ENCODE measurements at places on chromosomes 2 and 18.

DNA sequence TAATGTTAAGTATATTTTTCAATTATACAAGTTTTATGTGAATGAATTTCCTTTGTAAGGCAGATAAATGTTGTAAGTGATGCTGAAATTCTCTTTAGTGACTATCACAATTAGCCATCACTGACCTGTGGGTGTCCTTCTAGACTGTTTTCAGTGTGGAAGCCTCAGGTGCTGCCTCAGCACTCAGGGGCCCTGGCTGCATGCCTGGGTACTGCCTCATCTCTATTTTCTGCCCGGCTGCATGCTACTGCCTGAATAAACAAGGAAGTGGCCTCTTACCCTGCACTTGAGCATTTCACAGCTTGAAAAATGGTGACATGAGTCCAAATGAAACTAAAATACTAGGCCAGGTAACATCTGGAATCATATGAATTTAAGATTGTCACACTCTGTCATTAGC, 787.6 kb upstream of the SALL3 start:
- DNase-seq, result no peak

DNA sequence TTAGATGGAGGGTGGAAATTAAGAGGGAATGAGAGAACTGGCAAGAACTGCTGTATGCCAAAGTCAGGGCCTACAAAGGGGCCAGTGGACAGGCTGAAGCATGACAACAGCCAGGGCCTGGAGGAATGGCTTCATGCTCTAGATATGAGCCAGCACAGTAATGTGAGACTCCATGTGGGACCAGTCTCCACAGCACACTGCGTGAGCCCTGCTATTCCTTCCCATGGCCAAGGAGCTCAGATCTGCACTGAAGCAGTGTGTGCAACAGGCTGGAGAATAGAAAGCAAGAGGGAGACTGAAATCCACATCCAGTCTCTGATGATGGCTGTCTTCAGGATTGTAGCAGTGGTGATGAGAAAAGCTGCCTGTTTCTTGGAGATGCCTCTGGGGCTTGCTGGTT, 162.8 kb downstream of the TPGS2 start:
- DNase-seq, result no peak

GRCh38 chr2:273333-273732, 8.6 kb downstream of the ACP1 start:
- DNase-seq, result no peak

DNA sequence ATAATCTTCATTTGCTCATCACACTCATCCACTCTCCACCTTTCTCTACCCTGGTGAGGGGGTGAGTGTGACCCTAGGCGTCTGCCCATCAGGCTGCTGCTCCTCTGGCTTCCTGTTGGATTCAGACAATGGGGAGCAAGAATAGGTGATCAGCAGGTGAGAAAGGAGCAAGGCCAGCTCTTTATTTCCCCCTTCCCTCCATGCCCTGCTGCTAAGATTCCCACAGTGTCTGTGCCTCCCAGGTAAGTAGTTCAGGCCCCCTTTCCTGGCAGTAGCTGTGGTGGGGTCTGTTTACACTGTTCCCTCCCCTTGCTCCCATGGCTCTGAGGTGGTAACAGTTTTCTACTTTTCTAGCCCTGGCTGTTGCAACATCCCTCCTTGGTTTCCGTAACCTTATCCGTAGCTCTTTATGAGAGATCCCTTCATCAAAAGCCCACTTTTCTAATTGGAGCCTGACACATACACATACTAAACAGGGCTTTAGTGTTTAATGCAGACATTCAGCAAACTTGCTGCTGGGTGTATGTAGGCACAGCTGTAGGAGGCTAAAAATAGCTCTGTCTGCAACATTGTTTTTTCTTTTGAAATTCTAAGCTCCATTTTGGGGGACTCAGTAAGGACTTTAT, 27.5 kb downstream of the MAP2 start:
- no peak for DNase-seq

GRCh38 chr18:36568487-36568886, 260.3 kb downstream of the TPGS2 start:
- no peak for DNase-seq

- no peak for DNase-seq
Measured at GRCh38 chr2:84427235-84428138, 31.6 kb downstream of the SUCLG1 start.

DNA sequence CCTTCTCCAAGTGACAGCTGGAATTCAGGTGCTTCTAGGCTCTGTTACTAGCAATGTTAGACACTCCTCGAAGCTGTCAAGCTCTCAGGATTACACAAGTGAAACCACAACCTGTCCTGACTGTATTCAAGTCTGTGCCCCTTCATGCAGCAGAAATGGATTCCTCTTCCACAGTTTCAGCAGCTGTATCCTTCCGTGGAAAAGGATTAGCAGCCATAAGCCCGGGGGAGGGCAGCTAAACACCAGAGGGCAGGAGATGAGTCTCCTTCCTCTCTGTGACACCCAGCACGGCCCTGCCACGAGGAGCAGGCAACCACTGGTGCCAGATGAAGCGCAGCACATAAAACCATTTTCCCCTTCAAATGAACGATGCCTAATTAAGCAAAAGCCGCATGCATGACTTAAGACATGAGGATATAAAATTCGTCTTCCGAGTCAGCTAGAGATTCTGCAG, 1.2 kb downstream of the ST3GAL5 start:
- DNase-seq, result peak; percentile 47

DNA sequence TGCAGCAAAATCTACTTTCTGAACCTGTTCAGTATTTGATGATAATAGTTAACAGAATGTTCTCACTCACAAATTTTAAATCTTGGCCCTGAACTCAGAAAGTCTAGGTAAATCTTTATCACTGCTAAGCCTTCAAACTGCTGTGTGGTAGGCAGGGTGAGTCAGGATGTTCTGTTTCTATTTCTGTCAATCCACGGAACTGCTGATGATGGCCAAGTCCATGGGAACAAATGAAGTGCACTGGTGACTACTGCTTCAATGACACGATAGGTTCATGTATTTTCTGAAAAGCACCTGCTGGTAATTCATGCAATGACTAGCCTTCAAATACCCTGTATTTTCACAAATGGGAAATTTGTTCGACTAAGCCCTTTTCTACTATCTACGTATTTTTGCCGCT, 14.2 kb downstream of the NIFK start:
- DNase-seq, result no peak

DNA sequence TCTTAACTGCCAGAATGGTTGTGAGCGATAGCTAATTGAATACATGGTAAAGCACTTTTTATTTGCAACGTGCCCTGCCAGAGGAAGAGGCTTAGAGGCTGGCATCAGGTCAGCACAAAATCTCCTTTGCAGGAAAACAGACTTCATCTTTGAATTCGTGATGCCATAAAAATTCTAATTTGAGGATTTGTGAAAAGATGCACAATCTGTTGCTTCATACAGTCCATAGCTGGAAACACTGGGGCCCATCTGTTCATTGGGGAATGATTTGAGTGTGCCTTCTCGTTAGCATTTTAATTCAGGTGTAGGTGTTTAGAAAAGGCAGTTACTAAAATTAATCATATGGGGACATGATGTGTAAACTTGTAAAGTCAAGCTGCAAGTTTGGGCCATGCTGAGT, 876.0 kb downstream of the SLC4A3 start:
- no peak for DNase-seq

- no peak for DNase-seq
Measured at GRCh38 chr2:236769981-236770671, 200.5 kb downstream of the ACKR3 start.

GRCh38 chr2:42118754-42119569, 50.2 kb upstream of the EML4 start:
- DNase-seq, result no peak

- no peak for DNase-seq
Measured at GRCh38 chr2:10814571-10815331, 2.2 kb upstream of the PDIA6 start.

DNA sequence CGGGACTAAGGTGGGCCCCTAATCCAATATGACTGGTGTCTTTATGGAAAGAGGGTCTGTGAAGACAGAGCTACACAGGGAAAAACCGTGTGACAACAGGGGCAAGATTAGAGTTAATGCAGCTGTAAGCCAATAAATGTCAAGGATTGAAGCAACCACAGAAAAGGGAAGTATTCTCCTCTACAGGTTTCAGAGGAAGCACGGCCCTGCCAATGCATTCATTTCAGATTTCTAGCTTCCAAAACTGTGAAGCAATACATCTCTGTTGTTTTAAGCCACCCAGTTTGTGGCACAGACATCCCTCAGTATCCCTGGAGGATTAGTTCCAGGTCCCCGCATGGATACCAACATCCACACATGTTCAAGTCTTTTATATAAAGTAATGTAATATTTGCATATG, 48.8 kb downstream of the SPP2 start:
- no peak for DNase-seq

DNA sequence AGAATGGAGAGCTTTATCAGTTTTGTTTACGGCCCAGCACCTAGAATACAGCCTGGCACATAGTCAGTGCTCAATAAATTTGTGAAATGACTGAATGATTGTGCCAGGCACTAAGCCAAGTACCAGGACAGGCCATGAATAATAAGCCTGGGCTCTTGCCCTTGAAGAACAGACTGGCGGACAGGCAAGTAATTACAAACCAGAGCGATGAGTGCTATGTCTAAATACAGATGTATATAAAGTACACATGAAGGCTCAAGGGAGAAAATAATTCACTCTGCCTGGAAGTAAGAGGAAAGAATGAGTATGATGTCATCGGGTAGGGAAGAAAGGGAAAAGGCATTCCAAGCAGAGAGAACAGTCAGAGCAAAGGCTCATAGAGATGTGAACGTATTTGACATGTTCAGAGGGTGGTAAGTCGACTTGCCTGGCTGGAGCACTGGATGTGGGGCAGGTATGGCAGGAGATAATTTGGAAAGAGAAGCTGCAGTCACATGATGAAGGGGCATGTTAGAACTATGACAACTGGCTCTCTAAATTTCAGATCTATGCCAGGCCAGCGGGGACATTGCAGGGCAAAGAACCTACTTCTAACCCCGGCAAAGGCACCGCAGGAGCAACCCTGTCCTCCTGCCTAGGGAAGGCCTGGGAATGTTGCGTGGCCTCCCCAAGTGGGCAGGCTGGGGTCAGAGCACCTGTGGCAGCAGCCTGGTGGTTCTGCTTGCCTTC, 119.1 kb upstream of the STPG4 start:
- no peak for DNase-seq

GRCh38 chr2:236998236-236998635, 87.5 kb upstream of the COPS8 start:
- DNase-seq, result no peak

DNA sequence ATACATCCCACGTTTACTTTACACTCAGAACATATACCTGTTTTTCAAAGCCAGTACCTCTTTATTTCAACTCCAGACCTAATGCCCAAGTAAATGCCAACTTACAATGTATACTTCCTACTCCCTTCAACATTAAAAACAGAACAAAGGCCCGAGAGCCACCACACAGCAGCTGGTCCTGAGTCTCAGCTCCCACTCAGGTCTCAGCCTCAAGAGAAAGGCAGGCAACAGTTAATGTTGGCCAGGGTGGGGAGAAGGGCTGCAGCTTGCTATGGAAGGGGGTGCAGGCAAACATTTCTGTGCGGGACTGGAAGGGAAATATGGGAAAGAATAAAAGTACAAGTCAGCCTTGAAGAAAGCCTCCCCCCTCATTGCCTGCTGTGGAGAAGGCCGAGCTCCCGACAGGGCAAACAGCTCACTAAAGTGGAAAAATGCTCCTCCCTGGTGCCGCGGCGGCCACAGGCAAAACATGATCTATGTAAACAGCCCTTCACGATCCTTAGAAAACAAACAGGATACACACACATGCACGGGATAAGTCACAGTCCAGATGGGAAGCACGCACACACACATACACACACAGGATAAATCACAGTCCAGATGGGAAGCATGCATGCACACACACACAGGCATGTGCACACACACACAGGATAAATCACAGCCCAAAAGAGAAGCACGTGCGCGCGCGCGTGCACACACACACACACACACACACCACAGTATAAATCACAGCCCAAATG, 67.4 kb downstream of the ADNP2 start:
- DNase-seq, result no peak

DNA sequence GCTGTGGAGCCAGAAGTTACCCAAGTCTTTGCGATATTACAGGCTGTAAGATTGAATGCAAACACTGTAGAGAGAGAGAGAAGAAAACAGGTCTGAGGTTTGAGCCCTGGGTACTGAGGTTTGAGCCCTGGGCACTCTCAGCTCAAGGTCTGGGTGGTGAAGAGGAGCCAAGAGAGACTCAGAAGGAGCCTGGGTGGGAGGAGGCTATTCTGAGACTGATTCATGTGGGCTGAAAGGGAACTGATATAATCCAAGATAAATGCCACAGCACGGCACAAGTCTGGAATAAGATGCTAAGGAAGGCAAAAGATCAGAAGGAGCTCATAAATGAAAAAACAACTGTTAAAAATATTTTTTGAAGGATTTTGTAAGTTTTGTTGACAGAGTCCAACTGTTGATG, 407.6 kb upstream of the HS6ST1 start:
- DNase-seq, result no peak

DNA sequence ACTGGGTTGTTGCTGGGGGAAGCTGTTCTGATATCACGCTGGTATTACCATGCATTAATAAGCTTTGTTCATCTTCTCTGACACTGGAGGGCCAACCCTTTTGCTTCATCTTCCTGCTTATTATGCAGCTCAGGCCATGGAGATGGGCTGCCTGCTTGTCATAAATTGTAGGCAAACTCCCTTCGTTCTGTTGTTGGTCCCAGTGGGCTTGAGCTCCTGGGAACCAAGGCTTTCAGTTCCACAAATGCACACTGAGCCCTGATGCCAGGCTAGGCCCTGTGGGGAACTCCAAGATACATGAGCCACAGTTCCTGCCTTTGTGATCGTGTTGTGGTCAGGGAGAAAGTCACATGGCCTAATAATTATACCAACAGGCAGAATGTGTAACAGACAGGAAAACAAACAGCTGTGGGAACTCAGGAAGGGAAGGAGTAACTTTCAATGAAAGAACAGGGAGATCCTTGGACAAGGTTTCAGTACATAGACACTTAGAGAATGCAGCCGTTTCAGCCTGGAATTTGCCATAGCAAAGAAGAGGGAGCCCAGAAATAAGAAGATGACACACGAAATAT, 49.0 kb upstream of the BCL2L11 start:
- DNase-seq, result no peak

- DNase-seq, result no peak
Measured at GRCh38 chr2:36433311-36434217, 78.0 kb downstream of the CRIM1 start.

DNA sequence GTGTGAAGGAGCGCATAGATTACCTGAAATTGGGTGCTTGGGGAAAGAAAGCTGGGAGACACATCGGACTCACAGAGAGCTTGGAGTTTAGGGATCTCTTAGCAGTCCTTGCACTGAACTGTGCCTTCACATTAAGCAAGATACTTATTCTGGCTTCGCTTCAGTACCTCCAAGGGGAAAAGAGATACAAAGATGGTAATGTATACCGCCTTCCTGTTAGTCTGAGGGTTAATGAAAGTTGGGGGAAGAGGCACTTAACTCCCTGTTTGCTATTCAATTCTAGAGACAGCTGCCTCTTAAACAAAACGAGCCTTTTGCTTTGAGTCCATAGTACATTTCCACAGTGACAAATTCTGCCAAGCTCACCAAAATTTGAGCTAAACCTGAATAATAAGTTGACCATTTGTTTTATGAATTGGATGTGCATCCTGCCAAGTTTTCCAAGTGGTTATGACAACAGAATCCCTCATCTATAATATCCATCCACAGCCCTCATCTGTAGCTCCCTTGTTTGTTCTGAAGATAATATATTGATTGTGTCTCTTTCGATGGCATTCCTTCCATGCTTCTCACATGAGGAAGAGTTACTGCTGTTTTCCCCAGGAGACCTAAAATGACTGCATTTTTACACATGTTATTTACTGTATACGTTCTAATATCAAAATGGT, 287.1 kb upstream of the ATP5MC3 start:
- no peak for DNase-seq

- no peak for DNase-seq
Measured at GRCh38 chr2:102603904-102604303, 15.4 kb upstream of the SLC9A2 start.

GRCh38 chr2:21667638-21668037, 543.9 kb downstream of the TDRD15 start:
- DNase-seq, result no peak
